Inflammatory macrophage treated with lipopolysaccharide for 4 hours (primary cell): ENCODE measurements at places on chromosomes 7 and 10.

DNA sequence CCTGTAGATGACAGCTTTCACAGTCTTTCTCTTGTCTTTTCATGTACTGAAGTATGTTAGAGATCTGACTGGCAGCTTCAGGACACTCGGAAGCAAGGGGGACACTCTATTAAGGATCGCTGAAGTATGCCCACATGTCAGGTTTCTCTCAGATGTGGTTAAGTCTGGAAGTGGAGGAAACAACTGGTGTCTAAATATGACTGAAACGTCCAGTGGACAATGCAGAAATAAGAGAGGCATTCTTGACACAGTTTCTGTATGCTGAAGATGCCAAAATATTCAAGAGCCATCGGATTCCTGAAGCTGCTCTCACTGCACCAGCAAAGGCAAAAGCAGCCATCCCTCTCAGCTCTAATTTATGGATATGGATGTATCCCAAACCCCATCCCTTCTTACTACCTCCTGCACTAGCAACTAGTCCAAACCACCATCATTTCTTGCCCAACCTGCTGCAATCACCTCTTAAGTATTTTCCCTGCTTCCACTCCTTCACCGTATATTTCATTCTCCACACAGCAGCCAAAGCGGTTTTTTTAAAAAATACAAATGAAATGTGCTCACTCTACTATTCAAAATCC, 113.4 kb downstream of the REEP3 start:
- no peak for DNase-seq

- DNase-seq = peak; percentile 99
Observed at GRCh38 chr10:26430641-26431163, 7.4 kb upstream of the APBB1IP start.

GRCh38 chr7:120402079-120402767, 129.2 kb downstream of the KCND2 start:
- DNase-seq = no peak

DNA sequence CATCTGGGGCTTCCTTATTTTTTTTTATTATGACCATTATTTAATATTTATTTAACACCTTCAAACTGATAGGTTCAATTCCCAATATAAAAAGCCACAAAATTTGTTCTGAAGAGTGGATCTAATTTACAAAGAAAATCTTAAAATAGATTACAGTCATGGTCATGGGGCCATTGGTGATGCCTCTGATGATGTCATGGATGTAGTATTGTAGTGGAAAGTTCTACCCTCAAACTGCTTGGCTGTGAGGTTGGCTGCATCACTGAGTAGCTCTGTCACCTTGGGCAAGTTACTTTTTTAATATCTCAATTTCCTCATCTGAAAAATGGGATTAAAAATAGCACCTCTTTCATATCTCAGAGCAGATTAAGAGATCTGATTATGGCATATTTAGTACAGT, 128.5 kb downstream of the DKK1 start:
- DNase-seq = peak; percentile 3

DNA sequence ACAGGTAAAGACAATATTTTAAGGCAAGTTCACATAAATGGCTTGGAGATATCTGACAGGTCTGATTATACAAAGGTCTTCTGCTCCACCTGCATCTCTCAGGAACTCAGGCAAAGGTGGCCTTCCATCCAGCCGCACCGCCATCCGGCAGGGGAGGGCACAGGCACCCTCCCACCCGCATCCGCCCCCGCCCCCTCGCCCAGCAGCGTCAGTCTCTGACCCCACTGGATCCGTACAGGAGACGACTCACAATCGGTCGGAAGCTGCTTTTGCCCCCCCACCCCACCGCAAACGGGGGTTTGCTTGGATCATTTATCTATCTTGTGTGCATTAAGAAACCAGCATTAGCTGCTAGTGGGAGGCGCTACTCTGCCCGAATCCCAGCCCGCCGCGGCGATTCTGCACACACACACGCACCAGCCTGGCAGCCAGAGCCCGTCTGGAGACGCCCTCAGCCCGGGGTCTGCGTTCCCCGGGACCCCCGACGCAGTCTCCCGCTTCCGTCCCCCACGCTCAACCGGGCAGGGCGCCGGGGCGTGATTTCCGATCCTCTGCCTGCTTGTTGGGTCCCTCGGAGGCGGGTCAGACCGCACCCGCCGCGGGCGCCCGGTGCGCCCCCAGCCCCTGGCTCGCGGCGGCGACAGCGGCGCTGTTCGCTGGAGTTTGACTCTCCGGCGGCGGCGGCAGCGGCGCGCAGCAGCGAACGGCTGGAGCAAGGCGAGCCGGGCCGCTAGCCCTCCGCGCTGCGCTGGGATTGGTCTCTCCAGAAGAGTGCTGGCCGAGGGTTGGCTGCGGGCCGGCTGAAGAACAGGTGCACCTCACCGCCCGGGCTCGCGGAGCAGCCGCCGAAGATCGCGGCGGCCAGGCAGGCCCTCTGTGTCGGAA, 820 bp upstream of the NRG3 start:
- no peak for DNase-seq

DNA sequence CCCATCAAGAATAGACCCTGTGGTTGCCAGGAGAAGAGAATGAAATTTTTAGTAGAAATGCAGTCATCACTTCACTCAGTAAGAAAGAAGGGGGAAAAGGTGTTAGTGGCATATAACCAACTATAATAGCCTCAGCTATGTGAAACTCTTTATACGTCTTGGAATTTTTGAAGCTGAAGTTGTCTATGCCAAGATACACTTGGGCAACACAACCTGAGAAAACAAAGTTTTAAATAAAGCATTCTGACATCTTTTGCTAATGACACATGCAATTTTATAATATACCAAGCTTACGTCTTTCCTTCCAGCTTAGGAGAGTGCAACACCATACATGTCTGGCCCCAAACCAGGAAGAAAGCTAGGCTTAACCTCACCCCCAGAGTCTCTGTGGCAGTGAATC, 40.8 kb upstream of the ZNF438 start:
- DNase-seq = no peak

- DNase-seq = no peak
Observed at GRCh38 chr10:75655791-75656451, 224.5 kb downstream of the LRMDA start.

DNA sequence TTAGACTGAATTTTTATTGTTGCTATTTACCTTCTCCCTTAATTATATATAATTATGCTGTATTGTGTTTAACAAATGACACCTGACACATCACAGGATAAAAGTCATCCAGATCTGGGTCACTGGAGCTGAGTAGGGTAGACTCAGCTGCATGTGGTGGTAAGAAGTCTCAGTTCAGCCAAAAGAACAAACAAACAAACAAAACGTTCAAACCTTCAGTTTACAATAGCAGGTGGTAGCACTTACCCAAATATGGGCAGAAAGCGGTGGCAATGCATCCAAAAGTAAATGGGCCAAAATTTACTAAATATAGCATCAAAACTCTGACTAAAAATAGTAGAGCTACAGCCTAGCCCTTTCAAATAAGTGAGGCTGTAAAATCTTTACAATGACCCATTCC, 42.2 kb downstream of the ZWINT start:
- no peak for DNase-seq

DNA sequence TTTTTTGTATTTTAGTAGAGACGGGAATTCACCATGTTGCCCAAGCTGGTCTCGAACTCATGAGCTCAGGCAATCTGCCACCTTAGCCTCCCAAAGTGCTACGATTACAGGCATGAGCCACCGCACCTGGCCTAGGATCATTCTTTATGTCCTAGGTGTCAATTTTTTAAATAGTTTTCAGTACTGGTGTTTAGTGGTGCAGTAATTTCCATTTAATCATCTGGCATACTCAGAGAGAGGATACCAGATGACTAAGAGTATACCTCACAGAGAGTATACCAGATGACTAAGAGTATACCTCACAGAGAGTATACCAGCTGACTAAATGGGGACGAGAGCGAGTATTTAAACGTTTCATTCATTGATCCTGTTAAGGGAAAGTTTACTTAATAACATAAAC, 37.3 kb upstream of the TMEM248 start:
- DNase-seq = no peak

DNA sequence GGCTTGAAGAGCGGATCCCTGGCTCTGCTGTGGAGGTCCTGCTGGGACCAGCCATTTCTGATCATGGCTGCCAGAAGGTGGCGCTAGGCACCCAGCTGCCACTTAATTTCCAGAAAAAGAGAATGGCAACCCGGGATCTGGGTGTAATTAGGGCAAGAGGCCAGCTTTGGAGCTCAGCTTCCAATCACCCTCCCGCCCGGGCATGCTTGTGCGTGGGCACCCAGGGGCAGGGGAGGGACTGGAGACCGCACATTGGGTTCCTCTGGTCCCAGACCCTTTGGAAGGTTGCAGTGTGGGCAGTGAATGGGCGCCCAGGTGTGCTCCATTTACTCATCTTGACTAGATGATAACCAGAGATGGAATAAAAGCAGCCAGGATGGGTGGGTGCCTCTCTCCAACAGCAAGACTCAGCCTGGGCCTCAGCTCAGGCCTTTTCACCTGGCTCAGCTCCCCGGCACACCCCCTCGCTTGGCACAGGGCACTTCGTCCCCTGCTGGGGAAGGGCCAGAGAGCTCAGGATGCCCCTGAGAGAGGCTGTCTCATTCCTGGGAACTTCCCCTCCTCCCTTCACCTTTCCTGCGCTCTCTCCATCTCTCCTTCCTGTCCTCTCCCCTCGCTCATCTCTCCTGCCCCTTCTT, 14.7 kb downstream of the FAM241B start:
- DNase-seq = peak; percentile 32

DNA sequence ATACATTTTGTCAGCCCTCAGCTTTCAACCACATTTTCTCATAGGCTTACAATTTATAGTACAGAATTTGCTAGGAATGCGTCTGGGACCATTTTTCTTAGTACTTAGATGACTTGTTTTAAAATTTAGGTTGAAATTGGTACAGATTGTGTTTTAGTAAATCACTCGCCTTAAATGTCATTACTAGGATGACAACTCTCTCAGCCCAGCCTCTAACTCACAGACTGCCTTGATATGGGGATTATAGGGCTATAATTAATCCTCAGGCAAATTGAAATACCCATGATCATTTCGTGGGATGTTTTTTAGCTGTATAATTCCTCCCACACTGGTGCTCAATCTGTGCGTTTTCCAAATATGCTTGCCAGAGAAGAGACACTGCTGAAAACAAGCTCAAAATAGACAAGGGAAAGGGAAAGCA, 299.7 kb upstream of the AKR1E2 start:
- DNase-seq = no peak
